ENCODE measurements at places on chromosomes 12 and 14.

- H3K4me1 ChIP-seq = no peaks in the 10 kb centered on the region
- no peak overlapping the region for H3K4me3 ChIP-seq
- no peak overlapping the region for H3K27ac ChIP-seq
- no peaks in the 10 kb centered on the region for H3K36me3 ChIP-seq
These were observed 29.7 kb downstream of the XRCC3 start for GRCh38 chr14:103685276-103686211.

GRCh38 chr12:123251403-123252076 is 18.3 kb downstream of the MTRFR start:
- H3K27ac ChIP-seq = no peak overlapping the region
- no peaks in the 10 kb centered on the region for H3K27me3 ChIP-seq
- no peak overlapping the region for H3K4me3 ChIP-seq
- H3K36me3 ChIP-seq = no peaks in the 10 kb centered on the region
- H3K4me1 ChIP-seq = peaks cover 21% of the 10 kb centered on the region
- DNase-seq = no peak

- DNase-seq = peak; percentile 81
These were observed 731 bp downstream of the PYM1 start for GRCh38 chr12:55926738-55927587.

DNA sequence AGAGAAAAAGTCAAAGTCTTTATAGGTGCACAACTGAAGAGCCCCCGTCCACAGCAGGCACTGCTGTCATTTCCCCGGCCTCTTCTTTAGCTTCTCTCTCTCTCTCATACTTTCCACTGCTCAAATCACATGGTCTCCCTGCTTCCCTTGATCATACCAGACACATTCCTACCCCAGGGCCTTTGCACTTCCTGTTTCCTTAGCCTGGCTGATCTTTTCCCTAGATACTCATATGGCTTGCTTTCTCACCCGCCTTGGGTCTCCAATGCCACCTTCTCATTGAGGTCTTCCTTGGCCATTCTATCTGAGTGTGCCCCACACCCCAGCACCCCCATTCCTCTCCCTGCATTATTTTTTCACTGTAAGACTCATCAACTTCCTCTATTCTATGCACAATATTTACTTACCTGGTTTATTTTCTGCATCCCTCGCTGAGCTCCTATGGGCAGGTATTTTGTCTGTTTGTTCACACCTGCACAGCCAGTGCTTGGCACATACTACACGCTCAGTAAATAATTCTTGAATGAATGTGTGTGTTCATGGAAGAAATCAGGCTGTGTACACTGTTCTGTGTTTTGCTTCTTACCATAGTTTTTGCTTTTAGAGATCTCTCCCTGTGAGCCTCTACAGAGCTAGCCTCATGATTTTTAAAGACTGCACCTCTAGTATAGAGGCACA is 31.9 kb downstream of the SERPINA1 start:
- H3K4me1 ChIP-seq = no peaks in the 10 kb centered on the region
- DNase-seq = no peak
- no peaks in the 10 kb centered on the region for H3K36me3 ChIP-seq
- H3K4me3 ChIP-seq = no peak overlapping the region
- H3K27me3 ChIP-seq = no peaks in the 10 kb centered on the region
